ENCODE measurements at places on chromosomes 12 and 14.
A peak's percentile ranks its signal among the peaks of the same experiment; 100 is the strongest.

- H3K36me3 ChIP-seq: no peaks in the 10 kb centered on the region
- peak overlapping the region; percentile 35 for H3K27ac ChIP-seq
- no peak for DNase-seq
- H3K4me1 ChIP-seq: peaks cover 31% of the 10 kb centered on the region
- H3K27me3 ChIP-seq: no peaks in the 10 kb centered on the region
These were observed 2.5 kb downstream of the HNRNPA1 start for GRCh38 chr12:54282949-54283593.

GRCh38 chr12:64010069-64010686, 165.7 kb downstream of the SRGAP1 start:
- no peaks in the 10 kb centered on the region for H3K27me3 ChIP-seq
- no peak overlapping the region for H3K27ac ChIP-seq
- no peaks in the 10 kb centered on the region for H3K36me3 ChIP-seq
- no peaks in the 10 kb centered on the region for H3K4me1 ChIP-seq

GRCh38 chr14:68628605-68629310, 164.1 kb downstream of the ZFP36L1 start:
- H3K4me3 ChIP-seq: peak overlapping the region; percentile 37
- no peaks in the 10 kb centered on the region for H3K36me3 ChIP-seq
- no peaks in the 10 kb centered on the region for H3K27me3 ChIP-seq
- H3K27ac ChIP-seq: peak overlapping the region; percentile 37
- peak; percentile 43 for DNase-seq
- H3K4me1 ChIP-seq: peaks cover 5% of the 10 kb centered on the region

DNA sequence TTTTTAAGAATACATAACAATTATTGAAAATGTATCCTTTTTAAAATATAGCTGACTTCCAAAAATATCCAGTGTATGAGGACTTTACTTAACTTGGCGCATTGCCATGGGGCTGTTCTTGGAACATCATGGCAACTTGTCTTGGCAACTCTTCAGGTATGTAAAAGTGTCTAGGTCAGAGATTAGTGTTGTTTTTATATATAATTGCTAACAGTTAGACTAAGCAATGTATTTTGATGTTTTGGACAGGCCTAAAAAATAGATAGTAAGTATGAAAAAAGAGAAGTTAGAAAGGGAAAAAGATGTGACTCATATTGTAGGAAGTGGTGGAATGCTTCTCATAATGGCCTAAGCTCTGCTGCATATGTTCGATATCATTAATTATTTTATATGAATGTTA, 70.9 kb downstream of the MON2 start:
- no peak overlapping the region for H3K27ac ChIP-seq
- no peaks in the 10 kb centered on the region for H3K4me1 ChIP-seq
- no peak for DNase-seq
- no peak overlapping the region for H3K4me3 ChIP-seq

GRCh38 chr12:25395227-25395626, 144.5 kb upstream of the KRAS start:
- no peaks in the 10 kb centered on the region for H3K36me3 ChIP-seq
- H3K27ac ChIP-seq: no peak overlapping the region
- H3K27me3 ChIP-seq: no peaks in the 10 kb centered on the region
- DNase-seq: no peak
- H3K4me3 ChIP-seq: no peak overlapping the region
- no peaks in the 10 kb centered on the region for H3K4me1 ChIP-seq

GRCh38 chr14:69423279-69423678, 24.8 kb downstream of the SLC39A9 start:
- no peaks in the 10 kb centered on the region for H3K4me1 ChIP-seq
- no peaks in the 10 kb centered on the region for H3K27me3 ChIP-seq

DNA sequence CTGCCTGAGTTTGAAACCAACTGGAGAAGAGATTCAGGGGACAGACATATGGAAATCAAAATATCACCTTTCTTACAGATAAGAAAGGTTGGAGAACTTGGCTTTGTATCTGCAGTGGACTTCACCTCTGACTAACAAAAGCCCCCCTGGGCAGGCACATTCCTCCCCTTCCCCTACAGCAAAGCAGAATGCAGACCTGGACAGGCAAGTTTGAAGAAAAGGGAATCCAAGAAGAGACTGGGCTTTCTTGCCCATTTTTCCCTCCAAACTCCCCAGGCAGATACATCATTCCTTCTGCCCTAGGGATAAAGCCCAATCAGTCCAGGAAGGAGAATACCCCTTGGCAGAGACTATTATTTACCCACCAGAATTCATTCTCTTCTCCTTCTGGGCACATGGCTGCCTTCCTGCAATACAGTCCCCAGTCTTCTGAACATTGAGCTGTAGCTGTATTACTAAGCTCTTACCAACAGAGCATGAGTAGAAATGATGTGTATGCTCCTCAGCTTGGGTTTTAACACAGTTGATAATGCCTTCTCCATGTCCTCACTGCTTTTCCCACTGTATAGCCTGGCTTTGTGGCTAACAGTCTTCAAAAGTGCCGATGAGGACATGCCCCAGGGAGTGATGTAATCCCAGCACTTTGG, 17.4 kb upstream of the NAP1L1 start:
- H3K36me3 ChIP-seq: no peaks in the 10 kb centered on the region
- H3K4me3 ChIP-seq: no peak overlapping the region
- no peaks in the 10 kb centered on the region for H3K4me1 ChIP-seq
- no peak overlapping the region for H3K27ac ChIP-seq
- no peaks in the 10 kb centered on the region for H3K27me3 ChIP-seq
- DNase-seq: no peak

GRCh38 chr12:59294221-59294620, 301.6 kb upstream of the SLC16A7 start:
- no peaks in the 10 kb centered on the region for H3K4me1 ChIP-seq
- no peaks in the 10 kb centered on the region for H3K36me3 ChIP-seq
- no peak overlapping the region for H3K4me3 ChIP-seq
- no peaks in the 10 kb centered on the region for H3K27me3 ChIP-seq
- no peak overlapping the region for H3K27ac ChIP-seq

DNA sequence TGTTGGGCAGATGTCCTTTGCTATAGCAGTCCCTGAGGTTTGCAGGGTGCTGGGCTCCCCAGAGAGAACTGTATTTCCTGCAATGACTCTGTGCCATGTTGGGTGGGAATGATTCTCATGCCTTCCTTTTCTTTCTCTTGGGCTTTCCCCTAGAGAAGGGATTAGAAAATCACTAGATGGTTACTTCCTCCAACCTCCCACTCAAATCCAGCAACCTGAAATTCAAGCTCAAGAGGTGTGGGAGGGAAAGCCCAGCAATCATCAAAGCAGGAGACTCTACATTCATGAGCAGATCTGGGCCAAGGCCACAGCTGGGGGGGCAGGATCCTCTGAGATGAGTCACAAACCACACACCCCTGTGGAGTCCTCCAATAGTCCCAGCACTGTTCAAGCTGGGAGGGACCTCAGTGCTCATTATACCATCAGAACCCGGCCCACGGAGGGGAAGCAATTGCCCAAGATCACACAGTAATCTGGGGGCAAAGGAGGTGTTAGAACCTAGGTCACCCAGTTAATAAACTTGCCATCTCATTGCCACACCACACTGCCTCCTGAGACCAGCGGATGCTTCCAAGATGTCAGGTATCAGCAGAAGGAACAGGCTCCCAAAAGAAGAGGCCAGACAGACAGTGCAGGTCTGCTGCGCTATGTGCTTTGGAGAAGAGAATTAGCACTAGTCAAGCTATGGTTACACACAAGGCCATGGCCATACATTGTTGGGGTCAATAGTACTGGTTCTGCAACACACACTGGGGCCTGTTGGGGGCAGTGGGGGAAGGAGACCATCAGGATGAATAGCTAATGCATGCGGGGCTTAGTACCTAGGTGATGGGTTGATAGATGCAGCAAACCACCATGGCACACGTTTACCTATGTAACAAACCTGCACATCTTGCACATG, 65.7 kb downstream of the TTC9 start:
- no peak for DNase-seq
- H3K4me1 ChIP-seq: no peaks in the 10 kb centered on the region
- no peak overlapping the region for H3K4me3 ChIP-seq

- no peaks in the 10 kb centered on the region for H3K36me3 ChIP-seq
- peak overlapping the region; percentile 3 for H3K27ac ChIP-seq
- H3K4me1 ChIP-seq: peaks cover 17% of the 10 kb centered on the region
These were observed 26.2 kb upstream of the CHPT1 start for GRCh38 chr12:101671157-101671791.

DNA sequence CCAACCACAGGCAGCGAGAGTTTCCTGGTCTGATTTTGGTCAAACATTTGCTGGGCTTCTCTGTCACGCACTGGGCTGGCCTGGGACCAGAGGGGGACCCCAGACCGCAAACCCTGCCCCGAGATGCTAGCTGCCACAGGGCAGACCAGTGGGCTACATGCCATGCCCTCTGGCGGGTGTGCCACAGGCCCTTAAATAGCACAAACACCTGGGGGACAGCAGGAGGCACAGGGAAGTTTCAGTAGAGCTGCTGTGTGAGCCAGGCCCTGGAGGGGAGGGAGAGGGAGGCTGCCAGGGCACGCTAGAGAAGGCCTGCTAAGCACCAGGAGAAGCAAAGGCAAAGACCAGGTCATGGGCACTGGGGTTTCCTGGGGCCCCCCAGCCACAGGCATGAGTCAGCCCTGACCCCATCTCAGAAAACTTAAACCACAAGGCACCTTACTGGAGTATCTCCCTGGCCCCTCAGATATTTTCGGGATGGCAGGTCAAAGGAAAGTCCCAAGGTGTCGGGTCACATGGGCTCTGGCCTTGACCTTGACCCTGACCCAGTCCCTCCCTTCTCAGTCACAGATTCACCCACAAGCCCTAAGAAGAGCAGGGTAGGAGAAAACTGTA, 29.2 kb downstream of the ITPK1 start:
- H3K27me3 ChIP-seq: no peaks in the 10 kb centered on the region
- no peak overlapping the region for H3K4me3 ChIP-seq
- H3K27ac ChIP-seq: no peak overlapping the region
- H3K36me3 ChIP-seq: no peaks in the 10 kb centered on the region
- peaks cover 2% of the 10 kb centered on the region for H3K4me1 ChIP-seq

DNA sequence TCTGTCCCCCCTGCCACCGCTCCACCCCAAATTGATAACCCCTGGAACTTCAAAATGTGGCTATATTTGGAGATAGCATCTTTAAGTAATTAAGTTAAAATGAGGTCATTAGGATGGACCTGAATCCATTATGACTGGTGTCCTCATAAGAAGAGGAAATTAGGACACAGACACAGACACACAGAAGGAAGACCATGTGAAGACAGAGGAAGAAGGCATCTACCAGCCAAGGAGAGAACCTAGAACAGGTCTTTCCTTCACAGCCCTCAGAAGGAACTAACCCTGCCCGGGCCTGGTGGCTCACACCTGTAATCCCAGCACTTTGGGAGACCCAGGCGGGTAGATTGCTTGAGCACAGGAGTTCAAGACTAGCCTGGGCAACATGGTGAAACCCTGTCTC, 3.6 kb upstream of the HRK start:
- H3K27ac ChIP-seq: no peak overlapping the region
- H3K4me1 ChIP-seq: peaks cover 3% of the 10 kb centered on the region
- no peak for DNase-seq
- peaks cover 6% of the 10 kb centered on the region for H3K27me3 ChIP-seq
- no peak overlapping the region for H3K4me3 ChIP-seq

- H3K4me3 ChIP-seq: no peak overlapping the region
- no peaks in the 10 kb centered on the region for H3K4me1 ChIP-seq
- peaks cover 3% of the 10 kb centered on the region for H3K36me3 ChIP-seq
- H3K27me3 ChIP-seq: no peaks in the 10 kb centered on the region
- no peak overlapping the region for H3K27ac ChIP-seq
- DNase-seq: no peak
These were observed 31.9 kb downstream of the NOPCHAP1 start for GRCh38 chr12:105018012-105018411.

DNA sequence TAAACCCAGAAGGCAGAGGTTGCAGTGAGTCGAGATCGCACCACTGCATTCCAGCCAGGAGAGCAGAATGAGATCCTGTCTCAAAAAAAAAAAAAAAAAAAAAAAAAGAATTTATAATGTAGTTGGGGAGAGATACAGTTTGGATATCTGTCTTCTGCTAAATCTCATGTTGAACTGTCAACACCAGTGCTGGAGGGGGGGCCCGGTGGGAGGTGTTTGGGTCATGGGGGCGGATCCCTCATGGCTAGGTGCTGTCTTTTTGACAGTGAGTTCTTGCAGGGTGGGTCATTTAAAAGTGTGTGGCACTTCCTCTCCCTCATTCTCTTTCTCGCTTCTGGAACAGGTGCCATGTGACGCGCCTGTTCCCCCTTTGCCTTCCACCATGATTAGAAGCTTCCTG, 32.8 kb downstream of the CLIP1 start:
- H3K36me3 ChIP-seq: no peaks in the 10 kb centered on the region
- no peak overlapping the region for H3K4me3 ChIP-seq
- no peaks in the 10 kb centered on the region for H3K27me3 ChIP-seq
- H3K27ac ChIP-seq: no peak overlapping the region

- H3K4me3 ChIP-seq: no peak overlapping the region
- no peak for DNase-seq
- no peak overlapping the region for H3K27ac ChIP-seq
- no peaks in the 10 kb centered on the region for H3K4me1 ChIP-seq
- H3K27me3 ChIP-seq: peaks cover 52% of the 10 kb centered on the region
- H3K36me3 ChIP-seq: no peaks in the 10 kb centered on the region
These were observed 13.2 kb downstream of the FOXN4 start for GRCh38 chr12:109295764-109296425.

- peaks cover 49% of the 10 kb centered on the region for H3K4me1 ChIP-seq
- H3K27ac ChIP-seq: peak within 1 kb of the TSS; percentile 75
- peak; percentile 58 for DNase-seq
- peak within 1 kb of the TSS; percentile 80 for H3K4me3 ChIP-seq
- no peaks in the 10 kb centered on the region for H3K36me3 ChIP-seq
- H3K27me3 ChIP-seq: no peaks in the 10 kb centered on the region
These were observed at the start of gene GALNT6 for GRCh38 chr12:51391283-51392123. TSS of gene GALNT6 (minus strand) at chr12:51391406. CDS start at chr12:51379781, 11,625 bp downstream.

- DNase-seq: no peak
- no peak overlapping the region for H3K4me3 ChIP-seq
- H3K4me1 ChIP-seq: peaks cover 16% of the 10 kb centered on the region
- H3K27ac ChIP-seq: no peak overlapping the region
These were observed 34.7 kb upstream of the AMIGO2 start for GRCh38 chr12:47114481-47114892.

DNA sequence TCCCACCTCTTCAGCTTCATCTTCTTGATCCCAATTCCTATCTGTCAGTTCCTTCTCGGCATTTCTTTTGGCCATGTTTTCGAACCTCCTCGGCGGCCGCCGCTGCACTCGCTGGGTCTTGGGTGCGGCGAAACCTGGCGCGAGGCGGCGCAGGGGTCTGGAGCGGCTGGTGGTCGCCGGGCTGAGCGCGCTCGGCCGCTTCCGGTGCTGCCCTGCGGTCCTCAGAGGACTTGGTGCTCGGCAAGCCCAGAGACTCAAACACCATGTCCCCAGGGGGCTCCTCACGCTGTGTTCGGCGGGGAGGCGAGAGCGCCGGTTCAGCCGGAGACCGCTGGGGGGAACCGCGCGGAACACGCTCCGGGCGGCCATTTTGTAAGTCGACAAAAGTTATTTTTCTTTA, 51.8 kb downstream of the PPP1R36 start:
- H3K4me3 ChIP-seq: no peak overlapping the region

DNA sequence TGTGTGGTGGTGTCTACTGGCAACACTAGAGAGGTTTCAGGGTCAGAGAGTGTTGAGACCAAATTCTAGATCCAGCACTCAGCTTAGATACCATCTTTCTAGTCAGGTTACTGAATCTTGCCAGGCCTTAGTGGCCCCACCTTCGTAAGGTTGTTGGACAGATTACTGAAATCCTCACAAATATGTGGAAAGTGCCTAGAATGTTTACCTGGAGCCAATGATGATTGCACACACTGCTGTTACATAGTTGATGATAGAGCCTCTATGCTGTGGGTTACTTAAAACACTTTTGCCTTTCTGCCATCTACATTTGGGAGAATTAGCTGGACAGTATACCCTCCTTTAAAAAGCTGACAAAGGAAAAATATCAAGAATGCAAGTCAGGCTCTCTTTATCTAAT, 33.2 kb downstream of the SRGAP1 start:
- no peak overlapping the region for H3K27ac ChIP-seq
- H3K27me3 ChIP-seq: peaks cover 3% of the 10 kb centered on the region
- H3K4me3 ChIP-seq: no peak overlapping the region
- no peaks in the 10 kb centered on the region for H3K36me3 ChIP-seq
- no peak for DNase-seq
- no peaks in the 10 kb centered on the region for H3K4me1 ChIP-seq

Data from T-cell (primary cell).